Stimulated activated CD4-positive, alpha-beta T cell treated with anti-CD3 and anti-CD28 coated beads, Interleukin-12 subunit alpha, Interleukin-12 subunit beta, amount 100 ng/mL, for 48 hours (primary cell): ENCODE measurements at places on chromosomes 3 and 15.

DNA sequence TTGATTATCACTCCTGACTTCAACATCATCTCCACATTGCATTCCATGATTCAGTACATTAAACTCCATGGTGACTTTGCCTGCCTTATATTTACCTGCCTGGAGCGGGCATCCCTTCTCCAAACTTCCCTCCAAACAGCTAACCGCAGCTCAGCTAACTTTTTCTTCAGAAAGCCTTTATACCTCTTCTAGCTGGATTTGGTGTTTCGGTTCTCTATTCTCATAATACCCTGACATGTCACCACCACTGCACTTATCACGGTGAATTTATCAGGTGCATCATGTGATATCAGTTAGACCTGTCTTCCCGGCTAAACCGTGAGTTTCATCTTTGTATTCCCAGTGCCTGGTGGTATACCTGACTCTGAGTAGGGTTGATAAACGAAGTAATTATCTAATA lies 367.6 kb downstream of the UNC13C start:
- no peak for DNase-seq

- DNase-seq: no peak
Measured at GRCh38 chr3:184341925-184342324, 4.5 kb downstream of the FAM131A start.

- no peak for DNase-seq
Measured at GRCh38 chr3:62686503-62687294, 188.5 kb downstream of the CADPS start.

- no peak for DNase-seq
Measured at GRCh38 chr3:31785734-31786133, 195.3 kb downstream of the OSBPL10 start.

DNA sequence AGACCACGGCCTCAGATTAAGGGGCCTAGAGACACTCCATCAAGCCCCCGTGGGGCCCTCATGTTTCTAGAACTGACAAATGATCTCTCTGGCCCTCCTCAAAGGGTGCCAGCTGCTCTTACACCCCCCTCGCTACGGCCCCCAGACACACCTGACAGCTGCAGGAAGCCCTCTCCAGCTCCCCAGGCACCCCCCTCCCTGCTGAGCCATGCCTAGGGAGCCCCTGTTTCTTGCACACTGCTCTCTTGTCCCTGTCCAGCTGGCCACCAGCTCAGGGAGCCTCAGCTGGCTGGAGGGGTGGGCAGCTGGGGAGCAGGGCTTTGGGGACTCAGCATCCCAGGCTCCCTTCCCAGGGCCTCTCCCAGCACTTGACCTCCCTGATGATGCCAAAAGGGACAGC lies 14.8 kb downstream of the TNK2 start:
- no peak for DNase-seq
